ENCODE measurements at places on chromosomes 16 and 17.

GRCh38 chr16:89687092-89687940 is 827 bp downstream of the CDK10 start:
- no peak for DNase-seq

GRCh38 chr16:17151335-17151734 is 319.4 kb downstream of the XYLT1 start:
- DNase-seq, result no peak

GRCh38 chr17:63621229-63621683 is 961 bp upstream of the MAP3K3 start:
- DNase-seq, result no peak

DNA sequence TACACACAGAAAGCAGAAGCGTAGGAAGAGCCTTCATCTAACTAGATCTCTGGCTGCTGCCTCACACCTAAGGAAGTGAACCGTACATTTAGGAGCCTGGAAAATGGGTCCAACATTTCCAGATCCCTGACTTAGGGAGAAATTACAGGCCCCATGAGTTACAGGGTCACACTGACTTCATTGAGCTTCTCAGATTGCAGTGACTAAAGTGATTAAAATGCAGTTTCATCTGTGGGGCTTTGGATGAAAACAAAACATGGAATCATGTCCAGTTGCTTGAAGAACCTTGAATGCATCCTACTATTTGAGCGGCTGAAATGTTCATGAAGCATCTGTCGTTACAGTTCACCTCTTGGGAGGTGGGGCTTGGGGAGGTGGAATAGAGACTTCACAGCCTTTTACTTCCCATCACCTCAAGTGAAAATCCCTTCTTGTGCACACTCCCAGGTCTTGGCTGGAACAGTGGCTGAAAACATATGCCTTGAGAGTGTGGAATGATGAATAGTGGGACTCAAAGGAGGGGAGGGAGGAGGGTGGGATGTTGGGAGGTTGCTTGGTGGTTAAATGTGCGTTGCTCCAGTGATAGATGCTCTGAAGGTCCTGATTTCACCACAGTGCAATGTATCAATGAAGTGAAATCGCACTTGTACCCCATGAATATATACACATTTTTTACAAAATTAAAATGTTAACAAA is 19.7 kb downstream of the TEKT3 start:
- DNase-seq, result no peak

GRCh38 chr16:87723226-87723623 is 42.6 kb downstream of the KLHDC4 start:
- DNase-seq, result no peak

DNA sequence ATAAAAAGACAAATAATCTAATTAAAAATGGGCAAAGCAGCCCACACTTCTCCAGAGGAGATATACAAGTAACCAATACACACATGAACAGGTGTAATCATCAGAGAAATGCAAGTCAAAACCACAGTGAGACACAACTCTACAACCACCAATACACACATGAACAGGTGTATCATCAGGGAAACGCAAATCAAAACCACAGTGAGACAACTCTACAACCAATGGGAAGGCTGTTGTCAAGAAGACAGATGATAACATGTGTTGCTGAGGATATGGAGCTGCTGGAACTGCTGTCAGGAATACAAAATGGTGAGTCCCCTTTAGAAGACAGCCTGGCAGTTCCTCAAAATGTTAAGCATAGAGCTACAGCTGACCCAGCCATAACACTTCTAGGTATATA is 22.5 kb upstream of the ENGASE start:
- no peak for DNase-seq

- peak; percentile 48 for DNase-seq
Measured at GRCh38 chr16:12613131-12613991, 190.3 kb downstream of the CPPED1 start.

DNA sequence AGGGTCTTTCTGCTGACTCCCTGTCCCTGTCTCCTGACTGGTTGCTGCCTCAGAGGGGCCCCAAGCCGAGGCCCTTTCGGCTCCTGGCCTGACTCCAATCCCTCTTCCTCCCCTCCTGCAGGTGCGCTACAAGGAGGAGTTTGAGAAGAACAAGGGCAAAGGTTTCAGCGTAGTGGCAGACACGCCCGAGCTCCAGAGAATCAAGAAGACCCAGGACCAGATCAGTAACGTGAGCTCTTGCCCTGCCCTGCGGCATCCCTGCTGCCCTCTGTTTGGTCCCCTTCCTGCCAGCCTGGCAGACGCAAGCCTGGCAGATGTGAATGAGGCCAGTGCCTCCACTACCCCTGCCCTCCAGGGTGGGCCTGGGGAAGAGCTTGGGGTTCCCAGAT is 27.1 kb upstream of the LASP1NB start:
- no peak for DNase-seq

- no peak for DNase-seq
Measured at GRCh38 chr16:87213536-87213935, 103.7 kb downstream of the C16orf95 start.

DNA sequence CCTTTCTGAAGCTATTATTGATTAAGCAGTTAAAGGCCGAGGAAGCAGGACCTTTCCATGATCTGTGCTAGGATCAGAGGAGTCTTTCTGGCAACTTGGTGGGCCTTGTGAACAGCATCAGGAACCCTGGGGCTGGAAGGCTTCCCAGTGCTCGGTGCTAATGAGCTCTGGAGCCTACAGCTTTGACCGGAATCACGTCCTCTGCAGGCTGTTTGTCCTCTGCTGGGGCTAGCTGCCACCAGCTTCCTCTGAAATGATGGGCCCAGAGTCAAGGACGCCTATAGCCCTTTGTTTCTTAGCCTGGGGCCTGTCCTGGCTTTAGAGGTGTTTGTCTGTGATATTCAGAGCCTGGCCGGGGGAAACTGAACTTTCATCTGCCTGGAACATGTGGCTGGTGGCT is 111.6 kb downstream of the SHISA9 start:
- no peak for DNase-seq

DNA sequence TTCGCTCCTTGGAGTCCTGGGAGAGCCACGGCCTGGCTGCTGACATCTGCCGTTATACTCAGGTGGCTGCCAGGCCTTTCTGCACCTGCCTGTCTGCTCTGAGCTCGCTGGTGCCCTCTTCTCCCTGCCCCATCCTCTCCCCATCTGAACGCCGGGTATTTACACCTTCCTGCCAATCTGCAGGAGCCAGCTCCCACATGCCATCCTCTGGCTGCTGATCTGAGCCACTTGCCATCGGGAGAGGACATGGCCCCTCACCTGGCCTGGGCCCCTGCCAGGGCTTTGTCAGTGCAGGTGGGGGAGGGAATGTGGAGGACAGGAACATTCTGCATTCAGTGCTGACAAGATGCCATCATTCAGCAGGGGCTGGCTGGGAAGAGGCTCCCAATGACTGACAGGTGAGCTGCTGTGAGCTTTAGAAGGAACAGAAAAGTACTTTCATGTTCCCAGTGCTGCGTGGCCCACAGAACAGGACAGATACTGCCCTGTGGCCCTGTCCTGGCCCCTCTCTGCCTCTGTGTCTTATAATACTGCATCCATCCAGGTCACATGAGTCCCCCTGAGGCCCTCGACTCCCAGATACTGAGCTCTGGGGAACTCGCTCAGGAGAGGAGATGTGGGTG is 96.3 kb upstream of the ZNF469 start:
- no peak for DNase-seq

- DNase-seq, result no peak
Measured at GRCh38 chr17:73111386-73111785, 18.9 kb upstream of the SLC39A11 start.

Measured in NT2/D1 (cell line).